GM03348 (cell line): ENCODE measurements at places on chromosomes 3 and 15.

DNA sequence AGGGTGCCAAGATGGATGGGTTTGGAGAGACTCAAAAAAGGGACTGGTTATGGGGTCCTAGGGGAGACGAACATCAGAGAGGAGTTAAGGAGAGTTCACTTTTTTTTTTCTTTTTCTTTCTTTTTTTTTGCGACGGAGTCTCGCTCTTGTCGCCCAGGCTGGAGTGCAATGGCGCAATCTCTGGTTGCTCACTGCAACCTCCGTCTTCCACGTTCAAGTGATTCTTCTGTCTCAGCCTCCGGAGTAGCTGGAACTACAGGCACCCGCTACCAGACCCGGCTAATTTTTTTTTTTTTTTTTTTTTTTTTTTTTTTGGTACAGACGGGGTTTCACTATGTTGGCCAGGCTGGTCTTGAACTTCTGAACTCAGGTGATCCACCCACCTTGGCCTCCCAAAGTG, 1.2 kb downstream of the SPINT1 start:
- no peak for DNase-seq

GRCh38 chr3:114660124-114660523, 366.3 kb downstream of the TIGIT start:
- DNase-seq: peak; percentile 15

DNA sequence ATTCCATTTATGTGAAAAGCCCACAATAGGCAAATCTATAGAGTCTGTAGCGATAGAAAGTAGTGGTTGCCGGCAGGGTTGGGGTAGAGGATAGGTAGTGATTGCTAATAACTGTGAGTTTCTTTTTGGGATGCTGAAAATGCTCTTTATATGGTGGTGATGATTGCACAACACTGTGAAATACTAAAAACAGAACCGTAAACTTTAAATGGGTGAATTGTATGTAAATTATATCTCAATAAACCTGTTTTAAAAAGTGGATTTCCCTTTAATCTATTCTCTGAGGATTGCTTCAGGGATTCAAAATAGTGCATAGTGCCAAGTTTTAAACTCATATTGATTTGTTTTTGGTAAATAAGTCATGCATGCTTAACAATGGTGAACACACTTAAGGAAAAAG, 140.2 kb downstream of the LPP start:
- DNase-seq: no peak

GRCh38 chr3:71927505-71928066, 142.6 kb upstream of the PROK2 start:
- no peak for DNase-seq

GRCh38 chr15:41276831-41277230, 45.8 kb downstream of the CHP1 start:
- DNase-seq: no peak

GRCh38 chr3:160112481-160112880, 112.7 kb upstream of the C3orf80 start:
- DNase-seq: no peak

DNA sequence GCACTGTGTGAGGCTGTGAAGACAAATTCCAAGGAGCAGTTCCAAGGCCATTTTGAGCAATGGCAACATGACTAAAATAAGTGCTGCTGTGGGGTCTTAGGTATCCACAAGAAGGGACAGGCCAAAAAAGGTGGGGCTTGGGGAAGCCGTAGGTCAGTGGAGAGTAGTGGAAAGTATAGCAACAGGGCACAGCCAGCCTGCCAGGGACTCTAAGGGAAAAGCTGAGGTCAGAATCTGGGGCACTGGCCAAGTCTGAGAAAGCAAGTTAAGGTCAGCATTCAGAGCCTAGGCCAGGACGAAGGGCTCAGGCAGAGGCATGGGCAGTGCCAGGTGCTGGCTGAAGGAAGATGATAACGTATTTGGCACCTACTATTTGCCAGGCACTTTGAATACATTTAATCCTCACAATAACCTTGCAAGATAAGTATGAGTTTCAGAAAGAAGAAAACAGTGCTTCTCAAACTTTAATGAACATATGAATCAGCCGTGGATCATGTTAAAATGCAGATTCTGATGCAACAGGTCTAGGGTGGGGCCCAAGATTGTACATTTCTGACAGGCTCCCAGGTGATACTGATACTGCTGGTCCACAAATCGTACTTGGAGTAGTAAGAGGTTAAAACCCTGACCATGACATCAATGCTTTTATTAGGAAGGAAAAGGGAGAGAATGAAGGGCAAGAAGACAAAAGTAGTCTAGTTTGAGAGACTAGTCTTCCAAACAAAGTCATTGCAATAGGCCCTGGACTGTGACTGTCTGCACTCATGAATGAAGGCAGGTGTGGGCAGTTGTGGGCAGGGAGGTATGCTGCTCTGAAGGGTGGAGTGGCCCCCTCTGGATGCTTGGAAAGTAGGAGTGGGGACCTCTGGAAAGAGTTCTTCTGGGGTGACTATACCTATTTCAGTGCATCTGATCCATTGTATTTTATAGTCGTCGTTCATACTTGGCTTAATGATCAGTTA, 106.3 kb upstream of the ANKRD28 start:
- no peak for DNase-seq

DNA sequence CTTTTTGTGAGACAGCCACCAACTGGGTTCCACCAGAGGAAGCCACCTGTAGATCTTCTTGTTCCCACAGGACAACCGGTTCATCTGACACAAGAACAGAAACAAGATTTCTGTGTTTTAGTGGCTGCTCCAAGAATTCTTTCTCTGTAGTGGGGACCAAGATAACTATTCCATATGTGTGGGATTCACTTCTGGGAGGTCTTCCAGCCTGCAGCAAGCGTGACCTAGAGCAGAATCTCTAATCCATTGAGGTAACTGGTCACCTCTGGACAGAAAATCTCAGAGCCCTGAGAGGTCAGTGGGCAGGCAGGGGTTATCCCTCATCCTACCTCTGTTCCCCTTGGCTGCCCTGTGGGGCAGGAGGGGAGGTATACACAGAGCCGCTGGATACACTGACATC, 311.3 kb downstream of the NTRK3 start:
- no peak for DNase-seq

DNA sequence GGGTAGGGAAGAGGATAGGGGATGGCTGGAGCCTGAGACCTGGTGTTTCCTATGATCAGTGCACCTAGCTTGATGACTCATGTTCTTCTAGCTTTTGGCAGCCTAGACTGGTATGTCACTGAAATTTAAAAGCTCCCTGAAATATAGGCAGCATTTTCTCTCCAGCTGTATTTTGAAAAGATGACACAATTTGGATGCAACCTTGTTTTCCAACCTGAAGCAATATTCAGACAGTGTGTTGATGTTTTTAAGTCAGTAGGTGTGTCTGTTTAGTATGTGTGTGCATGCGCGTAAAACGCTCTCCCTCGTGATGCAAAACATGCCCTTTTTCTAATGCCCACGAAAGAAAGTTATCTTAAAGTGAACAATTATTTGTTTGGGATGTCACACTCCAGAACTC, 58.5 kb downstream of the RPL22L1 start:
- peak; percentile 20 for DNase-seq

DNA sequence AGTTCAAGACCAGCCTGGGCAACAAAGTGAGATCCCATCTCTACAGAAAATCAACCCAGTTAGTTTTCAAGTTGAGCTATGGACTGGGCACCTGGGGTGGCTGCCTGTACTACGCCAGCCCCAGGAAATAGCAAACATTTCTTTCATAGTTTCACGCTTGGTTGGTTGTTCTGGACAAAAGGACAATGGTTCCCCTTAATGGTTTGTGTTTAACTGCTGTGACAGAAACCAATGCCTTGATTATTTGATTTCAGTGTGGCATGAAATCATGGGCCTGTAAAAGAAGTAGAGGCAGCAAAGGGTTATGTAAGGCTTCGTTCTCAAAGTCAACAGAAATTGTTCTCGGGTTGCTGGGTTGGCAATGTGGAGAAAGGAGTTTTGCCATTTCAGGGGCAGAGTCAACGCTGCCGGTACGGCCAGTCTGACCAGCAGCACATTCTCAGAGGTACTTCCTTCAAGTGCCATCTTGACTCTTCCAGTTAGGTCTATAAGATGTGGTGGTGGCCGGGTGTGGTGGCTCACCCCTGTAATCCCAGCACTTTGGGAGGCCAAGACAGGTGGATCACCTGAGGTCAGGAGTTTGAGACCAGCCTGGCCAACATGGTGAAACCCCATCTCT, 12.7 kb downstream of the LCMT2 start:
- no peak for DNase-seq

DNA sequence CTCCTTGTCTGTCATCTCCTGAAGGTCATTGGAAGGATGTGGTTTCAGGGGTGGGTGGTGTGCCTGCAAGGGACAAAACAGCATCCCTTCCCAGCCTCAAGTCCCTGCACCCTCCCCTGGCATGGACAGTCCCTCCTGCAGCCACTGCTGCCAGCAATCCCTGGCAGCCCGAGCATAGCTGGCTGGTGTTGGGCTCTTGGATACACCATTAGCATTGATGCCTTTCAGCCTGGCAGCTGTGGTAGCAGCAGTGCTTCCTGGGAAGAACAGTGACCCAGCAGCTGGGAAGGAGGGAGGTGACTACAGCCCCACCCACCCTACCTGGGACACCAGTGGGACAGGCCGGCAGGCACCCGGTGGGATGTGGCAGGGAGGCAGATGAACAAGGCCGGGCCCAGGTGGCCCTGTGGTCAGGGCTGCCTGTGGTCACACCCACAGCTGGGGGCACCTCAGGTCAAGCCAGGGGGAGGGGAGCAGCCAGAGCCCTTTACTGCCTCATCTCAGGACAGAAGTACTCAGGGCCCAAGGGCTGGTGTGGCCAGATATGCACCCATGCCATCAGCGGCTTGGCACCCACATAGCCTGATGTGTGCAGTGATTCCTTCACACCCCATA, 32.9 kb upstream of the TMEM115 start:
- DNase-seq: no peak

DNA sequence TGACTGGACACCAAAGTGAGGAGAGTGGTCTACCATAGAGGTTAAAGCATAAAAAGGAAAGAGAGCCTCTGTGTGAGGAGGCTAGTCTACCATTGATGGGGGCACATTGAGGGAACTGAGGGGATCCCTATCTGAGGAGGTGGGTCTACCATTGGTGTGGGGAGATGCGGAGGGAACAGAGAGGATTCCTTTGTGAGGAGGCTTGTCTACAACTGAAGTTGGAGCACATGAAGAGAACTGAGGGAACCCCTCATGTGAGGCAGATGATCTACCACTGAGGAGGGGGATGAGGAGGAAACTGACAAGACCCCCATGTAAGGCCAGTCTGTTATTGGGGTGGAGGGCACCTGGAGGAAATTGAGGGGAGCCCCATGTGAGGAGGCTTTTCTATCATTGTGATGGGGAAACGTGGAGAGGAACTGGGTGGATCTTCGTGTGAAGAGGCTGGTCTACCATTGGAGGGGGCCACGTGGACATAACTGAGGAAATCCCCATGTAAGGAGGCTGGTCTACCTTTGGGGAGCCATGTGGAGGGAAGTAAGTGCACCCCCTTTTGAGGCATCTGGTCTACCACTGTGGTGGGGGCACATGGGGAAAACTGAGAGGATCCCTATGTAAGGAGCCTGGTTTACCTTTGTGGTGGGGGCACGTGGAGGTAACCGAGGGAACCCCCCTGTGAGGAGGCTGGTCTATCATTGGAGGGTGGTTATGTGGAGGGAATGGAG, 160.1 kb downstream of the FBLN2 start:
- DNase-seq: no peak

DNA sequence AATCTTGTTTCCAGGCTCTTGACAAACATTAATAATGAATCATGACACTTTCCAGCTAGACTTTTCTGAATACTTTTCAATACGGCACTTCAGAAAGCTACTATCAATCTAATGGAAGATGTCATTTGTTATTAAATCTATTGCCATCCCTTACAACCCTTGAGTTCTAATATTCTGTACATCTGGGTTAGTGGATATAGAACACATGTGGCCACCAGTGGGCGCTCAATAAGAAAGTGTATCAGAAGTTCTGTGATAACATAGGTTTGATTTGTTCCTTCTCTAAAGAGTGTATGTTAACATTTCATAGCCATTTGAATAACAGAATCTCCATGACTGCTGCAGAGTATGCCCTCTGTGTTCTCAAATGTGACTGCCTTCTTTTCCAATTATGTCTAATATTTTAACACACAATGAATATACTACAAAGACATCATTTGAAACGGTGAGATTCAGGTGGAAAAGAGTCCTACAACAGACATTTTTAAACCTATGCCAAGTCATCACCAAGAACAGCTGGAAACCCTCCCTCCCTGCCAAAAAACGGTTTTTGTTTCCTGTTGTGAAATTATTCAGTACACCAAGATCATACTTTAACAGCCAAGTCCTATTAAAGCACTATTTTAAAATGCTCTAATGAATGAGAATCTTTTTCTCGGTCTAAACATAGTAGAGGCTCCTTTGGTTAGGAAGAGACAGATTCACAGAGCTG, 22.2 kb downstream of the ALDH1A2 start:
- DNase-seq: peak; percentile 37

- no peak for DNase-seq
These were observed 13.7 kb downstream of the IFT122 start for GRCh38 chr3:129453732-129454131.

DNA sequence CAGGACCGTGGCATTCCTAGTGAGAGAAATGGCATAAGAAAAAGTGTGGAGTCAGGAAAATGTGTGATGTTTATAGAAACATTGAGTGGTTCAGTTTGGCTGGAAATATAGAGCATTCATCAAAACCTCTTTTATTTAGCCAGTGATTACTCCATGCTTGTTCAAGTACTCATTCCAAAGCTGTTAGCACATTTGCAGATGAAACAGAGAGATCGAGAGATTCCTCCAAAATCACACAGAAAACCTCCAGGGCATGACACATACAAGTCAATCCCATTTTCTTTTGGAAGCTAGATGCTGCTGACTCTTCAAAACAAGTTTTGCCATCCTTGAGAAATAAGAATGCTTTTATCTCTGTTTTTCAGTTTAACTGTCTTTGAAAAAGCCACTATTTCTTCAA, 11.5 kb upstream of the MB21D2 start:
- DNase-seq: peak; percentile 31

- DNase-seq: no peak
These were observed 612.2 kb upstream of the GOLIM4 start for GRCh38 chr3:168707900-168708299.
